ENCODE measurements at places on chromosomes 5 and 9. TPM values are rescaled to one million over a fixed set of nuclear protein-coding genes. Genes with fewer than 3 reads are reported as not detected.

Gene SERINC5
- total RNA-seq = 17.2 TPM

Gene C9orf153
- 0.49 TPM for total RNA-seq

Gene ARHGEF39
- 1.4 TPM for total RNA-seq

GRCh38 chr5:3592298-3592697, 3.3 kb upstream of the IRX1 start:
- no peak for DNase-seq

DNA sequence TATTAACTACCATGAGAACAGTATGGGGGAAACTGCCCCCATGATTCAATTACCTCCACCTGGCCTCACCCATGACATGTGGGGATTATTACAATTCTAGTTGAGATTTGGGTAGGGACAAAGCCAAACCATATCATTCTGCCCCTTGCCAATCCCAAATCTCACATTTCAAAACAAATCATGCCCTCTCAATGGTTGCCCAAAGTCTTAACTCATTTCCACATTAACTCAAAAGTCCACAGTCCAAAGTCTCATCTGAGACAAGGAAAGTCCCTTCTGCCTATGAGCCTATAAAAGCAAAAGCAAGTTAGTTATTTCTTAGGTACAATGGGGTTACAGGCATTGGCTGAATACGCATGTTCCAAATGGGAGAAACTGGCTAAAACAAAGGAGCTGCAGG, 180.7 kb upstream of the CDH12 start:
- no peak for DNase-seq

DNA sequence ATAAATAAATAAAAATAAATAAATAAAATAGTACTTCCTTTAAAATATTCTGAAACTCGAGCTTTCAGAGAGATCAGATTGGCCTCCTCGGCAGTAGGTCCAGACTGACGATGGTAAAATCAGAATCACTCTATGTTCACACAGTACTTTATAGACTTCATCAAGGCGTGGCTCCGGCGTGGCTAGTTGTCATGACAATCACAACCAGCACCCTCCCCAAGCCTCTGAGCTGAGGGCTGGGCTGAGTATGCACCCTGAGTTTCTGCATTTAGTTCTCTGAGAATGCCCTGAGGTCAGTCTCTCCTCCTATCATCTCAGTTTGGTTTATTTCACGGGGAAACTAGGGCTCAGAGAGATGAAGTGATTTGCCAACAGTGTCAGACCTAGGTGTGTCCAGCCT, 43.3 kb upstream of the BARHL1 start:
- no peak for DNase-seq

All from muscle of leg (tissue), 16 donors.